ENCODE measurements at places on chromosomes 6 and 20.

- DNase-seq, result peak; percentile 92
Observed at GRCh38 chr6:26021350-26022131, 58.9 kb downstream of the TRIM38 start.

GRCh38 chr6:56346958-56347357, 99.6 kb upstream of the COL21A1 start:
- no peak for DNase-seq

GRCh38 chr6:36725581-36725980, 28.0 kb downstream of the RAB44 start:
- DNase-seq, result no peak

DNA sequence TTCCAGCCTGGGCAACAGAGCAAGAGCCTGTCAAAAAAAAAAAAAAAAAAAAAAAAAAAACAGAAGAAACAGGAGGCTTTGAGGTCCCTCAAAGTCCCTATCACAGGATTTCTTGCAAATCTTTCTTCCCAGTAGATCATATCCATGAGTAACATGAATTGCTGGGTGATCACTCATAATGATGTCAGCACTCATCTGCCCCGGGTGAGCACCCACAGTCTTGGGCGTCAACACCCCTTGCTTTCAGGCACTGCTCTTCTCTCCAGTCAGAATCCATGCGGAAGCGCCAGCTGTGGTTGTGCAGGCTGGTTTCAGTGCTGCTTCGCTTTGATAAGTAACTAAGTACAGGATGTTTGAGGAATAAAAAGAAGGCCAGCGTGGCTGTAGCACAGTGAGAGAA, 40.2 kb upstream of the INSM1 start:
- no peak for DNase-seq

DNA sequence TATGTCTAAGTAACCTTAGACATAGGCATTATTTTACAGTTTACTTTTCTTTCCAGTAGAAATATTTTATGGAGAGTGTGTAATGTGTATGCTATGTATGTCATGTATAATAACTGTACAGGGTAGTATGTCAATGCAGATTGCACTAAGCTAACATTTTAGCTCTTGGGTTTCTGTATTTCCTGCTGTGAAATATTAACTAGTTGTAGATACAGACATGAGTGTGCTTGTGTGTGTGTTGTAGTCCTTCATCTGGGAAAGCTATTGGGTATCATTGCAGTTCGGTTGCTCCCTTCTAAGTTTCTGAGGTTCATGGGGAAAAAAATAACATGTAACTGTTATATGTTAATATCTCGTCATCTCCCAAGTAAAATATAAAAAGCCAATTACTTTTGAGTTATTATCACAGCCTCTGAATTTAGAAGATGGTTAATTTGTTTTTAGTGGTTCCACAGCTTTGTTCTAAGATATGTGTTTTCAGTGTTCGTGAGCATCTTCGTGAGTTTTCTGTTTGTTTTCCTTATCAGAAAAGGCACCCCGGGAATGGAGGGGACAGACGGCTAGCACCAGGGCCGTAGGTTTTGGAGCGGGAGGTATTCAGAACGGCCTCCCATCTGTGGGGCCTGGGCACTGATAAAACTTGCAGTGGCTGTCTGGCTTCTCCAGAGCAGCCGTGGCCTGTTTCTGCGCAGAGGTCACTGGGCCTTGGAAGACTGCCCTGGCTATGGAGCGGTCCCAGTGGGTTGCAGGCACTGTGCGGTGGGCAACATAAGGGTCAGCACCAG, 215.0 kb downstream of the ARID1B start:
- DNase-seq, result no peak

GRCh38 chr20:16537918-16538317, 35.3 kb downstream of the KIF16B start:
- DNase-seq, result no peak

GRCh38 chr6:3585320-3585935, 128.6 kb upstream of the SLC22A23 start:
- DNase-seq, result no peak

- no peak for DNase-seq
Observed at GRCh38 chr6:157079771-157080170, 243.5 kb downstream of the TMEM242 start.

- DNase-seq, result peak; percentile 69
Observed at GRCh38 chr6:132132924-132133639, 181.9 kb upstream of the CCN2 start.

DNA sequence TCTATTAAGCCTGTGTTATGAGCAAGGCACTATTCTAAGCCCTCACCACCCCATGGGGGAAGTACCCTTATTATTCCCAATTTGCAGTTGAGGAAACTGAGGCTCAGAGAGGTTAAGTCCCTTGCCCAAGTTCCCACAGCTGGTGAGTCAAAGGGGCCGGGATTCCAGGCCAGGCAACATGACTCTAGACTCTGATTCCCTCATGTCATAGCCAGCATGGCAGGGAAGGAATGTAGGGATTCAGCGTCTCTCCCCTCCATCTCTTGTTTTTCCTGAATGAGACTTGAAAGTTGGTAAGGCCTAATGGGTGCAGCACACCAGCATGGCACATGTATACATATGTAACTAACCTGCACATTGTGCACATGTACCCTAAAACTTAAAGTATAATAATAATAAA, 6.7 kb downstream of the C6orf132 start:
- no peak for DNase-seq

- DNase-seq, result no peak
Observed at GRCh38 chr6:83151114-83151513, 42.0 kb downstream of the PGM3 start.

DNA sequence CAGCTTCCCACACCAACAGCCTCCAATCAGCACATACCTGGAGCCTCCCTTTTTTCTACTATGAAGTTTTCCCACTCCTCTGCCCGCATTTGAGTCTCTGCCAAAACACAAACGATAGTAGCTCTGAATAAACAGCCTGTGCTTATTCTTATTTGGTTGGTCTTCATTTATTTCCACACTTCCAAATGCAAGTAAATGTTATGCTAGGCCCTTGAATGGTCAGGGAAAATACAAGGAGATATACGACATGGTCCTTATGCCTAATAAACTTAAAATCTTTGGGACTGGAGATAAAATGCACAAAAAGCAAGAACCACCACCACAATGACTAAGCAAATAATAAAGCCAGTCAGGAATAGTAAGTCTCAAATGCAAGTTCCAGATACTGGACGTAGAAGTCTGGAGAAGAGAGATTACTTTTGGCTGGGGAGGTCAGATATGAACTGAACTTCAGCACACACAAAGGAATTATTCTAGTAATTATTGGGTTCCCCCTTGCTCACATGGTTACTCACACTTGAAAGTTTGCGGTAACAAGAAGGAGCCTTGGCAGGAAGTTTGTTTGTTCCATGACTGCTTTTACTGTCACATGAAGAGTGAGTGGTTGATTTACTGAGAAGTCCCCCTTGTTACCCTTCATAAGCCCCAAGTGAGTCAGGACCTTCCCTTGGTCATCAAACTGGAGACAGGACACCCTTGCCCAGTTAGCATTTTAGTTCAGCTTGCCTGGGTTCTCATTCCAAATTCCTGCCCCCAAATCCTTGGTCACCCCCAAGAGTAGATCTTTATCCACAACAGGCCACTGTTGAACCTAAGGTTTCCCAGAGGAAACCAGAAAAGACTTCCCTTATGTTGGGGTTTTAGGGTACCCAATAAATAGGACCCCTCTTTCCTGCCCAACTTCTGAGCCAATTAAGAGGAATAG, 511.2 kb upstream of the JARID2 start:
- no peak for DNase-seq

DNA sequence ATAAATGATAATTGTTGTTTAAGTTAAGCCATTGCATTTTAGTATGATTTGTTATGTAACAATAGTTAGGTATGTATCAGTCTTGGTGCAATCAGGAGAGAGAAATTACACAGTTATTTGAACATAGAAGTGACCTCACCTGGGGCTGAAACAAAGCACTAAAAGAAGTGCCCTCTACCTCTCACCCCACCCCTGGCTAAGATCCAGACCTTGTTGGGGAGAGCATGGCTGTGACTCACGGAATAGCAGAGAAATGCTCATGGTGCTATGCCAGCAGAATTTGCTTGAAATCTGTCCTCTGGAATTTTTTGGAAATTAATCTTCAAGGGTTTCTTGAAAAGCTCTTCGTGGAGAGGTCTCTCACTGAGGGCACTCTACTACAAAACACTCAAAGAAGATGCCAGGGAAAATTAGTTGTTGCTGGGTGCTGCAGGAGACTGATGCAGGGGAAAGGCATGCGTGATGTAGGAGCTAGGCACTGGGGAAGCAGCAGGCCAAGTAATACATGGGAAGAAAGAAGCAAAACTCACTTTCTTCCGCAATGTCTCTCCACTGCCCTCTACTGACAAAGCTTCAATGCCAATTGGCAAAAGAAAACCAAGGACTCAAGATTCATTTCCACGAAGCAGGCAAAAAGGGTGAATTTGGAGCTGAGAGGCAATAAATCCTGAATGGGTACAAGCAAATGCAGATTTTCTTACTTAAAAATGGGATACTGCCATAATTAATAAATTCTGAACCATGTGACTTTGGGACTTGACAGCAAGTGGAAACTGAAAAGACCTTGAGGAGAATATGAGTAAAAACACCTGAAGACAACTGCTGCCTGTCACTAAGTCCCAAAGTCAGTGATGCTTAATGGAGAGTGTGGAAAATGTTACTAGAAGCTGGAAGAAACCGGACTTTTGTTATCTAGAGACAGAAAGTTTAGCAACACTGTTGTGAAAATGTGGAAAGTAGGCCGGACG, 136.3 kb upstream of the ZNF184 start:
- DNase-seq, result no peak

- DNase-seq, result no peak
Observed at GRCh38 chr6:66496659-66497058, 789.6 kb upstream of the EYS start.

- no peak for DNase-seq
Observed at GRCh38 chr6:33428966-33429749, 9.3 kb downstream of the SYNGAP1 start.

DNA sequence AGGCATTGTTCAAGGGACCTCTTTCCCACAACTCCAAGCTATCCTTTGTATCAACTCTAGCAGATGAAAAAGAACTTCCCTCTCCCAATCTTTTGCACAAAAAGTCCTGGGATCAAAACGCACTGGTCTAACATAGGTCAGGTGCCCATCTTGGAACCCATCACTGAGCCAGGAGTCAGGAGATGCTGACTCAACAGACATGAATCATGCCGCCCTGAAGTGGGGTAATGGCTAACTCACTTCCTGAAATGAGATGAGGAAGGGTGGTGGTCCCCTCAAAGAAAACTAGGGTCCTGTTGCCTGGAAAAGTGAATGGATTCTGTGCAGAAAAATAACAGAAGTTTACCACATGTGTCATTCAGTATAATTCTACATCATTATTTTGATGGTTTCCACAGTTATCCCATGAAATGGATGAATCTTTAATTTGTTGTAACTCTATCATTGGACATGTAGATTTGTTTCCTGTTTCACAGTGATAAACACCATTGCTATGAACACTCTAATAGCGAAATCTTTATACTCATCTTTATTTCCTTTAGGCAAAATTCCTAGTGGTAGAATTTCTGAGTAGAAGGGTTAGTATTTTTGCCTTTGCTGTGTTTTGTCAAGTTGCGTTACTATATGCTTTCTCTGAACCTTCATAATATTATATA, 151.3 kb downstream of the SLC16A10 start:
- no peak for DNase-seq

DNA sequence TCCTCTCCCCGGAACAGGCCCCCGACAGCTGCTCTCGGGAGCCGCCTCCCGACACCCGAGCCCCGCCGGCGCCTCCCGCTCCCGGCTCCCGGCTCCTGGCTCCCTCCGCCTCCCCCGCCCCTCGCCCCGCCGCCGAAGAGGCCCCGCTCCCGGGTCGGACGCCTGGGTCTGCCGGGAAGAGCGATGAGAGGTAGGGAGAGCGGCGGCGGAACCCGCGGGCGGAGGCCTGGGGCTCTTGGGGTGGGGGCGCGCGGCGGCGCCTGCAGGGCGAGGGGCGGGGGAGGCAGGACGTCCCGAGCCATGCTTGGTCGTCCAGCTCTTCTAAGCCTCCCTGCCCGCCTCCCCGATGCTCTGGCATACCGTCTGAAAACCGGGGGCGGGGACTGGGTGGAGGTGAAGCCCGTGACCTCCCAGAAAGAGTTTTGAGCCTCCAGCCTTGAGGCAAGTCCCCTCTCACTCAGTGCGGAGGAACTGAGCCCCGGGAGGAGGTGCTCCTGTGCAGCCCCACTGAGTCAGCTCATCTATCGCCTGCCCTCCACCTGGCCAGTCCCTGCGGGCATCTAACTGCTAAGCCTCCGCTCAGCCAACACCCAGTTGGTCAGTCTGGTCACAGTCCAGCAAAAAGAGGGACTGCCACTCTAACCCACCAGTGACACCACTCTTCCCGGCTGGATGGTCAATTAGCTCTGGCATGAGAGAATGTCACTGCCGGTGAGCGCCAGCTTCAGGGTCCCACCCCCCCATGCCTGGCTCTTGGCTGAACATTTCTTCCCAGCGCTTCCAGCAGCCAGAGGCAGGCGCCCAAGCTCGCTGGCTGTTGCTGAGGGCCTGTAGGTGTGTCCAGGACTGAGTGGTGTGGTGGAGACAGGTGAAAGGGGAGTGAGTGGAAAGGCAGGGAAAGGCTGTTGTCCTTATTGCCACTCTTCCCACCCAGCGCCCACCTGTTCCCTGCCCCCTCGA, 482 bp downstream of the DDR1 start:
- DNase-seq, result peak; percentile 61

DNA sequence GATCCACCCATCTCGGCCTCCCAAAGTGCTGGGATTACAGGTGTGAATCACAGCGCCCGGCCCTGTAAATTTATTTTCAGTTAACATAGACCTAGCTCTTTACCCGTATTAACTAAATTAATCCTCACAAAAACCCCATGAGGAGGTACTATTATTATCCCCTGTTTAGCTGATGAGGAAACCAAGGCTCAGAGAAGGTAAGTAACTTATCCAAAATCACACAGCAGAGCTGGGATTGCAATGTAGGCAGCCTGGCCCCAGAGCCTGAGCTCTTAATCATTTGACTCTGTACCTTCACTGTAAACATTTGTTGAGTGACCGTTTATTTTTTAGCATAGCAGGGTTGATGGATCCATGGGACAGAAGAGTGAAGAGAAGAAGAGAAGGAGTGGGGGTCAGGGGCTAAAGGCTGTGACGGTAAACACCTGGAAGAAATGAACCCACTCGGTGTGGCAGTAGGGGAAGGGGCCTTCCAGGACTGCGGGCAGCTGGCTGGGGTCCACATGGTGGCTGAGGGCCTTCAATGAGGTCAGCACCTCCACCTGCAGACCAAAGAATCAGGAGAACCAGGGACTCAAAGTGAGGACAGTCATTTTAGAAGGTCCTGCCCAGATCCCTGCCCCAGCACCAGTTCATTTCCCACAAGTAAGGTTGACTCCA, 35.2 kb downstream of the KIAA1755 start:
- DNase-seq, result no peak
